ENCODE measurements at places on chromosomes 2 and 18.

- DNase-seq, result no peak
Measured at GRCh38 chr2:172021074-172021931, 21.6 kb downstream of the METAP1D start.

- DNase-seq, result no peak
Measured at GRCh38 chr18:68791801-68792200, 6.1 kb upstream of the CCDC102B start.

- DNase-seq, result no peak
Measured at GRCh38 chr18:51447351-51448342, 250.2 kb upstream of the MEX3C start.

GRCh38 chr2:38130876-38131275, 54.9 kb upstream of the CYP1B1 start:
- no peak for DNase-seq
